ENCODE measurements at places on chromosomes 6 and 20.

DNA sequence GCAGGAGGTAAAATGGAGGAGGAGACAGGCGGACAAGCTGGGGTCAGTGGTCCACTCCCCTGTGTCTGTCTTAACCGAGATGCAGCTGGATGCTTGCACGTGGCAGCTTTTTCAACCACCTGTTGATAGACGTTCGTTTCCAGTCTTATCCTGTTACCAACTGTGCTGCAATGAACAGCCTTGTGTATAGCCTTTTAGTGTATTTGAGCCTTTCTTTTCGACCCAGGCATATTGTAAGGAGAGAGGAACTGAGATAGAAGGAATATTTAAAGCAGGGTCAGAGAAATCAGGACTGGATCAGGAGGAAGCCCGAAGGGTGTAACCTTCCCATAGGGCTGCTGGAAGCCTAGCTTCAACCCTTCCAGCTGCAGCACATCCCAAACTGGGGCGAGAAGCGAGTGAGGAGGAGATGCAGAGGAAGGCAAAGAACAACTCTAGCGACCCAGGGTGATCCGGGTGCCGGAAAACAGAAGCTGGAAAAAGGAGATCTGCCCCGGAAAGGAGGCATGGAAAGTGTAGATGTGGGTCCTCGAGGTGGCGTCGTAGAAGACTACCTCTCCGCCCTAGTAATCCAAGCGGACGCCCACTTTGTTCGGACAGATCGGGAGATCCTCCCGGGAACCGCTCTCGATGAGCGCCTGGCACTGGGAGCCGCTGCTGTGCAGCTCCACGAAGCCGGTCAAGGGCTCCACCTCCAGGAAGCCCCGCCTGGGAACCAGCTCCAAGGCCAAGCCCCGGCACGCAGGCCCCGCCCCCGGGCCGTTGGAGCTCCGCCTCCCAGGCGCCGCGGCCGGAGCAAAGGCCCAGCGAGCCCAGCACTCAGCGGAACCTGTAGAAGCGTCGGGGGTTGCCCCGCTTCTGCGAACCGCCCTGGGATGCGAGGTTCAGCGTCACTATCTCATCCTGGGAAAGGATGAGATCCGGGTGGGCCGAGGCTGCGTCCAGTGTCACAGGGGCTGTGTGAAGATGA is 11.2 kb downstream of the TRIM31 start:
- no peak for DNase-seq

GRCh38 chr6:107684996-107685395 is 139.1 kb downstream of the SCML4 start:
- DNase-seq: no peak

- no peak for DNase-seq
Measured at GRCh38 chr6:170553534-170554012, 466 bp upstream of the PSMB1 start.

DNA sequence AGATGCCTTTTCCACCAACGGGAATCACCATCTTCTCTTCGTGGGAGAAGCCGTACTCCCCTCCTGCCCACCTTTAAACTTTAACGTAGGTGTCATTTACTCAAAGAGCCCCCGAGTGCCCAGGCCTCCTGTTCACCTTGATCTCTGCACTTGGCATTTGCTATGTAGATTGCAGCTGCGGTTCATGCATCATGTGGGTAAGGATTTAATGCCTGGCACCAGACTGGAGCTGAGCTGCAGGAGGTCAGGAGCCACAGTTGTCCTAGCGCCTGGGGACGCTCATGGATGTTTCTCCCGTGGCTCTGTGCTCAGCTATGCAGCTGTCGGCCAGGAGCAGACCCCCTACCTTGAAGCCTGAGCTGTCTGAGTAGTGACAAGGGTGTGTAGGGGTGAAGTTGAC is 133.7 kb downstream of the CDH4 start:
- DNase-seq: no peak

DNA sequence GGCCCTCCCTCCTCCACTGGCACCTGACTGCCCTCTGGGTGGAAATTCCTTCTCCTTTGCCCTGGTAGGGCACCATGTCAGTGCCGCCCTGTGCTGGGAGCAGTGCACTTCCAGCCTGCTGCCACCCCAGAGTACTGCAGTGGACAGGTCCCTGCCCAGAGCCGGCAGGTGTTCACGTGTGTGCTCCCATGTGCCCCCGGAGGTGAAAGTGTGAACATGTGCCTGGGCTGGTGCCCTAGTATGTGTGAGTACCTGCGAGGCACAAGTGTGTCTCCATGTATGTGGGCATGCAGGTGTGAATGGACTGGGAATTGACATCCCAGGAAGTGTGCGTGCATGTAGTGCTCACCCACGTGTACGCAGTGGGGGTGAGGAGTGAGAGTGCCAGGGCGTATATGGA is 29.4 kb downstream of the SDCBP2 start:
- no peak for DNase-seq

DNA sequence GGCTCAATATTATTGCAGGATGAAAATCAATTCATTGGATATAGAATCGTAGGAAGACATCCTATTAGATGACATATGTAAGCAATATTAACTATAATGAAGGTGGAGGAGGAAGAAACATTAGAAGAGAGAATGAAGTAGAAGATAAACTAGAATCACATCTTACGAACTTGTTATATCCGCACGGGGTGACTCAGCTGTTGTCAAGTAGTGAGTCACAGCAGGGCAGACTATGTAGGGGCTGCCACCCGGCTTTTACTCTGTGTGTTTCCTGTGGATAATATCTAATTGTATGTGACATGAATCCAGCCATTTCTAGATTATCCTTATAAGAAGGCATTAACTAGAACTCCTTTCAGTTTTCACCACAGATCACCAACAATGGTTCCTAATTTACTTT is 520.2 kb downstream of the DOK5 start:
- DNase-seq: no peak

DNA sequence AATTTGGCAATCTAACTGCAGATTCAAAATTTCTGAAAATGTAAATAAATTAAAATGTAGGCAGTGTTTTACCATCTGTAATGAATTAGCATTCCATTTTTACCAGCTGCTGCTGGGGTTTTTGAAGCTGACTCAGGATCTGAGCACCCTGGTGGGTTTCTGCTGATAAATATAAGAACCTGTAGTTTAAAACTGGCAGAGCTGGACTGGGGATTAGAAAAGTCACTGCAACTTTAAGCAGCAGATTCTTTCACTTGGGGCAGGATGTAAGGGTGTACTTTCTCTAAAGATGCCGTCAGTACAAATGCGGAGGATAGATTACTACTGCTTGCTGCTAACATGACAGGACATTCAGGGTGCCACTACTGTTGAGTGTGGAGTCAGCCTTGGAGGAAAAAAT is 341.8 kb downstream of the CDKAL1 start:
- peak; percentile 14 for DNase-seq

DNA sequence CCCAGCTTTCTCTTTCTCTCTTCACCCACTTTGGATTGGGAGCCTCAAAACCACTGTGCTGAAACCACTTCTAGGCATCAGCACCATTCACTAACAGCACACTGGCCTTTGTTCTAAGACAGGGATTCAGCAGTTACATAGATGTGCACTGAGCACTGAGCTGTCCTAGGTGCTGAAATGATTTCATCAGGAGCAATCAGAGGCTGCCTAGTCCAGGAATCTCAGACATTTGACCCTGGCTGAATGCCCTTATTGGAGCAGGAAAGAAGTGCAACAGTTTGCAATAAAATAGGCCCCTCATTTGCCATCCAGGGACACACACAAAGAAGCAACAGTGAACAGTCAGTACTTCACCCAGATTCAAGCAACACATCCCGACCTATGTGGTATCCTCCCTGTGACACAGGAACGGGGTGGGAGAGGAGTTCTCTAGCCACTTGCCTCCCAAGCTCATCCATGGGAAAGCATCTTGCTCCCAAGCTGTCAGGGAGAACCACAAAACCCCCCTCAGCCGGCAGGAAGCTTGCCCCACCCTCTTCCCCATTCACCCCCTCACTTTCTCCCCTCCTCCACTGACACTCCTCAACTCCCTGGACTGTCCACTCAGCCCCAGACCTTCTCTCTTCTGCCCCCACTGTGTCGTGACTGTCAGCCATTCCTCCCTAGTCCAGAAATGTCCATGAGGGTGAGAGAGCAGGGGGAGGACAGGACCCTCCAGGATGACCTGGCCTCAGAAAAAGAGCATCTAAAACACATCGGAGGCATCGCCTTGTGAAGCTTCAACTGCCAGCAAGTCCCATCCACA is 304.4 kb downstream of the PREX1 start:
- no peak for DNase-seq

DNA sequence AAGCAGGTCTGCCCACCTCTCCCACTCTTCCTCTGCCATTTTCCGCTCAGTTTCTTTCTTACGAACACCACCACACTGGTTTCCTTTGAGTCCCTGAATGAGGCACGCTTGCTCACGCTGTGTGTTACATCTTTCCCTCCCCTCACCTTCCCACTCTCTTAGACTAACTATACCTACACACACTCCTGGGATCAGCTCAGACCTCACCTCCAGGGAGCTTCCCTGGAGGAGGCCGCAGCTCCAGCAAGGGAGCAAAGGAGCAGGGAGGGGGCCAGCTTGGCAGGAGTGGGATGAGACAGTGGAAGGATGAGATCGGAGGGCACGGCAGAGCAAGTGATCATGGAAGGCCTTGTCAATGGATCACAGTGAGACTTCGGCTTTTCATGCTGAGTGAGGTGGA is 28.3 kb upstream of the B4GALT5 start:
- no peak for DNase-seq

DNA sequence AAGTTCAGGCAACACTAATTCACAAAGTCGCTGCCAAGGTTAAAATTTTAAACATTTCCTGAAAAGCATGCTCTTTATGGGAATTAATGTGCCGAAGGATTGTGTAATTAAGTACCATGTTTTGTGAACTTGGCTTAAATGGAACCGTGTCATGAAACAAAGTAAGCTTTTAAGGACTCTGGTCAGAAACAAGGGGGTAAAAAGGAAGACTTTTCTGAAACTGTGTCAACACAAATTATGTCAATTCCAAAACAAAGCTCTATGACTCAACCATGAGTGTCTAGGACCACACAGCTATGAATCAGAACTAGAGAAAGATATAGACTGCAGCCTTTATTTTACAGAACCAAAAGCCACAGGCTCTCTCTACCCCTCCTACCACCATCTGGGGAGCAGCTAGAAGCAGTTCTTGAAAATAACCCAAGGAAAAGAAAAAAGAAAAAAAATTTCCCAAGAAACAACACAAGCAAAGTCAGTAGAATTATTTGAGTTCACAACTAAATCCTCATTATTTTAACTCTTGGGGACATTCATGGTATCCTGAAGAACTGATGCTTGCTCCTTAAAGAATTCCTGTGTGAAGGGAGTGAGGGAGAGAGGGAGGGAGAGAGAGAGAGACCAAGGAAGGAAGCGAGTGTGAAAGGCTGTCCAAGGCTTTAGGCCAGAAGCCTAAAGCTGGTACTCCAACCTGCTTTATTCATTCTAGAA is 81.9 kb downstream of the ZMYND8 start:
- no peak for DNase-seq

GRCh38 chr6:130029163-130029562 is 10.8 kb downstream of the L3MBTL3 start:
- no peak for DNase-seq

GRCh38 chr20:371755-372542 is 8.6 kb upstream of the TRIB3 start:
- no peak for DNase-seq

- DNase-seq: no peak
Measured at GRCh38 chr6:113147544-113147943, 709.6 kb upstream of the MARCKS start.

DNA sequence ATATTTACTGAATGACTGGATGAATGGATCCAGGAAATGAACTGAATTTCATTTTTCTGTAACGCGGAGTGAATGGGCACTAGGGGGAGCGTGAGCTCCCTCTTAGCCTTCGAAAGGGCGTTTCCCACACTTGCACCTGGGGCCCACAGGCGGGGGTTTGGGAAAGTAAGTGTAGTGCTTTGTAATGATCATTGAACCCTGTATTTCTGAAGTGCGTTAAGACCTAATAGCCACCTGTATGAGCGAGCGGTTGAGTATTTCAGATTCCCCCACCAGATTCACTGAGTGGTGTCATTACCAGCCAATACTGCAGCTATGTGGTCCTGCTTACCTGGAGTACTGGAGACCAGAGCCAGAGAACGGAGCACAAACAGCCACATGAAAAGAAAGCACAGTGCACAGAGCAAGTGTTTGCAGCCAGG is 10.5 kb downstream of the SYTL3 start:
- DNase-seq: no peak

DNA sequence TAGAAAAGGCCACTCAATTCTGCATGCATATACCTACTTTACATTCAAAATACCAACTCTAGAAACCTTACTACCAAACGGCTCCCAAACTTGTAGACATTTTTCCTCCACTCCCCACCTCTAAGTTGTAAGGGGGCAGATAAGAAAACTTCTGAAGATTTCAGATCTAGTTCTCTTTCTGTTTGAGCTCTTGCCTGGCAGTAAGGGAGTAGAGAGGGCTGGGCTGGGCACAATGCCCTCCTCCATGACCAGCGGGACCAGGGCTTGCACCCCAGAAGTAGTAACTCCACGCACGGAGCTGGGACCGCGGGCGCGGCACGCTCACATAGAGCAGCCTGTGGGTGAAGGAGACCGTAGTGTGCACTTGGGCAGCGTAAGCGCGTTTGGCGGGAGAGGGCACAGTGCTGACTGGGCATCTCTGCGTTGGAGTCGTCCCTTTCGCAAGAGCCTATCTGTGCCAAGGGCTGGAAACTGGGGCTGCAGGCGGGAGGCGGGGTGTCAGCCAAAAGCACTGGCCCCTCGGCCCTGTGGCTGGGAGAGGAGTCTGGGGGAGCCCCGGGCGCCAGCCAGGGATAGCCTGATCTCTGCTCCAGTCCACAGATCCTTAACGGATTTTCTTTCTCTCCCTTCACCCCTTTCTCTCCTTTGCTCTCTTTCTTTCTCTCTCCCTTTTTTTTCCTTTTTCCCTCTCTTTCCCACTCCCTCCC is 32.4 kb downstream of the PHACTR1 start:
- peak; percentile 23 for DNase-seq

DNA sequence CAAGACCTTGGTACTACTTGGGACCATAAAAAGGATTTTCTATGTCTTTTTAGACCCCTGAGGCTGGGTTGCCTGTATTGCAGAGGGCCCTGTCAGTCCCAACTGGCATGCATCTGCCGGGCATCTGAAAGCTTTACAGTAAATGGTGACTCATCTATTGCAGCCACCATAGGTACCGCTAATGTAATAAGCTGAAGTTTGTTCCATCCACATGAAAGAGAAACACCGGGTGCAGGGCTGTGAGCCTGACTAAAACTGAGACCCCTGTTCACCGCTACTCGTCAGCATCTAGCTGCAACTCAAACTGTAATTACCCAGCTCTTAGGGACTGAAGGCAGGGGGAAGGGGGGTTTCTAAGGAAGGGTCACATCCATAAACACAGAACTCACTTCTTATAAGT is 49.5 kb downstream of the TRERF1 start:
- no peak for DNase-seq
